ENCODE measurements at places on chromosomes 7 and 10. TPM values are rescaled to one million over a fixed set of nuclear protein-coding genes. Genes with fewer than 3 reads are reported as not detected.

The LLCFC1 gene
- total RNA-seq, result not detected

DNA sequence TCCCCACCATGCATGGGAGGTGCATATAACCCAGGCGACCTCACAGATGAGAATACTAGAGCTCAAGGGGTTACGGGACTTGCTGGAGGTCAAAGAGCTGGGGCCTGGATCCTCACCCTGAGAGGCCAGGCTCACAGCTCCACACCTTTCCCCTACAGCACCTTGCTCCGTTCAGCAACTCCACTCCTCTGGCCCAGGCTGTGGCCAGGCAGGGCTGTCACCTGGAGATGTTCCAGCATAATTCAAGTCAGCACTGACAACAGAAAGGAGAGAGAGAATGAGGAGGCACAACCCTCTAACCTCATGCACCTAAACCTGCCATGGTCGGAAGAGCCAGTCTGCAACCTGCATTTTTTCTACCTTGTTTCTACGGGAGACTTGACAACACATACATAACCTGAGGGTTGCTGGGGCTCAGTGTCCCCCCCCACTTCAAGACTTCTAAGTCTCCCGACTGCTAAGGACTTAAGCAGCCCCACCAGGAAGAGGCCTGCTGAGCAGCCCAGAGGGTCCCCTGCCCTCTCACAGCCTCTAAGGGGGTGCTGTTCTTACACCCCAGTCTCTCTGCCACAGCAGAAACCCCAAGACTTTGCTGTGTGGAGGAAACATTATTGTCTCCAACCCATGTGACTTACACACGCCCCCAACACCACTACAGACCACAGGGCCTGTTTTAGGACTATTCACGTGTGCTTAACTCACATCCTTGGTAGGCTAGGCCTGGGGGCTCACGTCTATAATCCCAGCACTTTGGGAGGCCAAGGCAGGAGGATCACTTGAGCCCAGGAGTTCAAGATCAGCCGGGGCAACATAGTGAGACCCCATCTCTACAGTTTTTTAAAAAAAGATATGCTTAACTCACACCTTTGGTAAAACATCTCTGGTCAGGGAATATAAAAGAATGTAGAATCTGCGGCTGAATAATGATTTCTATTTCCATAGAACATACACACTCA is 175.6 kb downstream of the FAM107B start:
- H3K36me3 ChIP-seq, result no peaks in the 10 kb centered on the region
- no peak for DNase-seq
- H3K4me3 ChIP-seq, result no peak overlapping the region
- H3K27ac ChIP-seq, result no peak overlapping the region

DNA sequence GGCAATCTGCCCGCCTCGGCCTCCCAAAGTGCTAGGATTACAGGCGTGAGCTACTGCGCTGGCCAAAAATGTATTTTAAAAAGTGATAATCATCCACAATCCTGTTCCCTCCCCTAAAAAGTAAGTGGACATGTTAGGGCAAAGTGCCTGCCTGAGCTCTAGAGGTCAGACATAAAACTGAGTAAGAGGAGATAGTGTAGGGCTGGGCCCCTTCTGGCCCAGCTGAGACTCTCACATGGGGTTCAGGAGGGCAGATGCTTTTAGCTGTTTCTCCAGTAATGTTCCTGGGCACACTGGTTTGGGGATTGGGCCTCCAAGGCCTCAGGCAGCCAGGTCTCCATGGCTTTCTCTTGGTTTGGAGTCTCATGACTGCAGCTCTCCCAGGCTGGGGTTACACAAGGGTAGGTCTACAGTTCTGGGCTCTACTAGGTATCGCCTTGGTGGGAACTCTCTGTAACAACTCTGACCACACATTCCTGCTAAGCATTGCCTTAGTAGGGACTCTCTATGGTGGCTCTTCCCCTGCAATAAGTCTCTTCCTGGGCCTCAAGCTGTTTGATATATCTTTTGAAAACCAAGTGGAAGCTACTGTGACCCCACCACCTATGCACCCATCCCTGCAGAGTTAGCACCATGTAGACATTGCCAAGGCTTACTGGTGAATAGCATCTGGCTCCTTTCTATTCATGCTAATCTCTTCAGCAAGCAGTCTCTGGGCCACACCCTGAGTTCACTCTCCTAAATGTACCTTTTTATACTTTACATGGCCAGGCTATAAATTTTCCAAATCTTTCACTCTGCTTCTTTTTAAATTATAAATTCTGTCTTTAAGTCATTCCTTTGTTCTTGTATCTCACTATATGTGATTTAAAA is 6.9 kb upstream of the NUDCD3 start:
- DNase-seq, result no peak
- no peaks in the 10 kb centered on the region for H3K36me3 ChIP-seq
- no peaks in the 10 kb centered on the region for H3K4me1 ChIP-seq
- no peak overlapping the region for H3K4me3 ChIP-seq
- H3K27ac ChIP-seq, result no peak overlapping the region
- H3K27me3 ChIP-seq, result no peaks in the 10 kb centered on the region

DNA sequence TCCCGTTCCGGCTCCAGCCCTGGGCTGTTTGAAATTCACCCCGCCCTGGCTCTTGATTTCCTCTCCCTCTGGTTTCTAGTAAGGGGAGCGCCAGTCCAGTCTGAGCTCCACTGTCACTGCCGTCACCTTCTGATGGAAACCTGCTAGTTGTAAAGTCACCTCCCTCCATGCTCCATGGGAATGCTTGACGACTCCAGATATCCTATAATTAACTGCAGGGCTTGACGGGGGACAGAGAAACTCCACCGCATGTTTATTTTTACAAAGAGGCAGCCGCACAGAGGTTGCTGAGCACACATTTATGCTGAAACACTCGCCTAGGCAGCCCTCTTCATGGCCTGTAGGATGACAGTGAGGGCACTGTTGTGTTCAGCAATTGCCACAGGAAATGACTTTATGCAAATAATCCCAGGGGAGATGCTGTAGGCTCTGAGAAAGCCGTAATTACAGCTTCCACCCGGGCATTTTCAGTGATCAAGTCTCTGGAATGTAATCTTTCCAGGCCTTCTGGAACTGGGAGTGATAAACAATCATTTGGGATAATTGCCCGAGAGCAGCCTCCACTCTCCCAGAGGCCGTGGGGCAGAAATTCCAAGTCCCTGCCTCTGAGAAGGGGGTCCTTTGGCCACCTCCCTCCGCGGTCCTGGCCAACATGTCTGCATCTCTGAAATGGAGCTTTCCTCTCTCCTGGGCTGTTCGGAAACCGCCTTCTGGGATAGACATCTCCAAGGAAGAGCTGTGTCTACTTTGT is 300.5 kb downstream of the KLF6 start:
- no peak for DNase-seq
- peaks cover 28% of the 10 kb centered on the region for H3K4me1 ChIP-seq

DNA sequence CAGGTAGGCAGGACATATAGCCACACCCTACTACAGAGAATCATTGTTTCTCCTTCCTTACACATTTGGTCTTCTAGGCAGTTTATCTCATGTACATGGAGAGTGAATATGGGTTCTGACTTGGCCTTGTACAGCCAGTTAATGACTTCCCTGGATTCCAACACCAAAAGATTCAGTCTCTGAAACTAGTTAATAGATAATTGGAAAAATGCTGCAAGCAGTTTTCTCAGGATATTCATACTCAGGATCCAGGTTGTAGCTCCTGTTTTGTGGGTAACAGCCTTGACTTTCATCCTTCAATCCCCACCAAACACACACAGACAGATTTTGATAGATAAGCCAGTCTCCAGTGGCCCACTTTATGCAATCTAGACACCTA is 690.2 kb downstream of the NRG3 start:
- H3K27me3 ChIP-seq, result no peaks in the 10 kb centered on the region
- H3K4me1 ChIP-seq, result no peaks in the 10 kb centered on the region
- DNase-seq, result no peak
- no peak overlapping the region for H3K27ac ChIP-seq
- no peaks in the 10 kb centered on the region for H3K36me3 ChIP-seq

The GIMAP6 gene
- total RNA-seq, result 23.5 TPM

The CRYGN gene
- 1.4 TPM for total RNA-seq

- no peak for DNase-seq
- H3K4me3 ChIP-seq, result no peak overlapping the region
- no peak overlapping the region for H3K27ac ChIP-seq
- no peaks in the 10 kb centered on the region for H3K4me1 ChIP-seq
These were observed 70.2 kb downstream of the LRGUK start for GRCh38 chr7:134197345-134197744.

The AKR1C4 gene
- total RNA-seq, result not detected

DNA sequence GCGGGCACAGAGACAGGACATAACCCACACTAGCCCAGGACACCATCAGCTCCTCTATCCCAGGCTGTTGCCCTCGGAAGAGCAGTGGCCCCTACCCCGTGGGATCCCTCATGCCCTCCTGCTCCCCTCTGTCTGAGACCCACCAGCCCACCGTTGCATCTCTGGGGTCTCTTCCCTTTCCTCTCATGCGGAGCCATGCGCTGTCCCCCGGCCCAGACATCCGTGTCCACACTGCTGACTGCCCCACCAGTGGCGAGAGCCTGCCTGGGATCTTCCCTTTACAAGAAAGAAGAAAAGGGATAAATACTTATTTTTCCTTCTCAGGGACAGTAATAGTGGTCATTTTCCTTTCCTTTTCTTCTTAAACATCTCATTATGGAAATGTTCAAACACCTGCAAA is 115.4 kb downstream of the WDR37 start:
- peak; percentile 21 for DNase-seq
- no peak overlapping the region for H3K4me3 ChIP-seq
- no peaks in the 10 kb centered on the region for H3K36me3 ChIP-seq
- no peaks in the 10 kb centered on the region for H3K27me3 ChIP-seq
- no peak overlapping the region for H3K27ac ChIP-seq

- no peaks in the 10 kb centered on the region for H3K4me1 ChIP-seq
- H3K4me3 ChIP-seq, result no peak overlapping the region
- H3K27me3 ChIP-seq, result no peaks in the 10 kb centered on the region
- DNase-seq, result no peak
- no peaks in the 10 kb centered on the region for H3K36me3 ChIP-seq
These were observed 21.8 kb downstream of the MRPS24 start for GRCh38 chr7:43847496-43847895.

GRCh38 chr10:317271-317769 is 182.1 kb downstream of the ZMYND11 start:
- no peak for DNase-seq
- H3K27me3 ChIP-seq, result no peaks in the 10 kb centered on the region
- peaks cover 16% of the 10 kb centered on the region for H3K36me3 ChIP-seq
- H3K27ac ChIP-seq, result no peak overlapping the region

GRCh38 chr7:7102906-7103305 is 79.4 kb upstream of the C1GALT1 start:
- DNase-seq, result no peak
- no peak overlapping the region for H3K4me3 ChIP-seq
- H3K36me3 ChIP-seq, result no peaks in the 10 kb centered on the region

- no peak for DNase-seq
- H3K27me3 ChIP-seq, result no peaks in the 10 kb centered on the region
- no peaks in the 10 kb centered on the region for H3K36me3 ChIP-seq
- peaks cover 17% of the 10 kb centered on the region for H3K4me1 ChIP-seq
These were observed 86.6 kb downstream of the NRBF2 start for GRCh38 chr10:63219749-63220148.

GRCh38 chr7:134440067-134440466 is 18.8 kb downstream of the AKR1B1 start:
- H3K27me3 ChIP-seq, result no peaks in the 10 kb centered on the region
- no peak for DNase-seq
- no peak overlapping the region for H3K27ac ChIP-seq
- H3K4me1 ChIP-seq, result no peaks in the 10 kb centered on the region
- no peak overlapping the region for H3K4me3 ChIP-seq

DNA sequence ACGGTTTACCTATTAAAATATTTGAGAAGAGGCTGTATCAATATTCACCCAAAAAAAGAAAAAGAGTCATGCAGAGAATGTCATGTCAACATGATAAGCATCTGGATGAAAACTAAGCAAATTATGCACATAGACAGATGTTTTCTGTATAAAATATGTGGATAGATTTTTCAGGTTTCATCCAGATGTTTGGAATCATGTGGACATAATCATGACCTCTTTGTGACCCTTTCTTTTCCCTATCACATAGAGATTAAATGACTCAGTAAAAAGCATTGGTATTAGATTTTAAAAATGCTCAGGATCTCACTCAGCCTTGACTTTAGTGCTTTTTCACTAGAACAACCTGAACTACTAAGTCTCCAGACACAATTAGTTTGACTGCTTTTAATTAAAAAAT is 90.0 kb downstream of the FOXP2 start:
- no peak overlapping the region for H3K4me3 ChIP-seq
- no peaks in the 10 kb centered on the region for H3K27me3 ChIP-seq
- no peak for DNase-seq
- H3K27ac ChIP-seq, result no peak overlapping the region

DNA sequence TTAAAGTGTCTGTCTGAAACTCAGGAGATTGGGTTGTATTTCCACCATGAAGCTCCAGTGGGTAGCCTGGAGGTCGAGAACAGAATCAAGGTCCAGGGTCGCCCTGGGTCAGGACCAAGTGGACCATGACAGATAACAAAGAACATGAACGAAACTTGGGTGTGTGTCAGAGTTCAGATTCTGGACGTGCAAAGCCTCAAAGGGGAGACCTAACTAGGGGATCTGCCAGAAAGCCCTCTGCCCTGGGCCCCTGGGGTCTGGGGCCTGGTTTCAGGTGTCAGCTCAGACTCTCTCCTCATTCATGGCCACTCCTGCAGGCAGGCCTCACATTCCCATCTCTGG is 1.6 kb downstream of the RASSF4 start:
- DNase-seq, result no peak
- H3K27ac ChIP-seq, result peak overlapping the region; percentile 93
- H3K4me3 ChIP-seq, result peak overlapping the region; percentile 65
- no peaks in the 10 kb centered on the region for H3K27me3 ChIP-seq

The CCDC172 gene
- not detected for total RNA-seq

DNA sequence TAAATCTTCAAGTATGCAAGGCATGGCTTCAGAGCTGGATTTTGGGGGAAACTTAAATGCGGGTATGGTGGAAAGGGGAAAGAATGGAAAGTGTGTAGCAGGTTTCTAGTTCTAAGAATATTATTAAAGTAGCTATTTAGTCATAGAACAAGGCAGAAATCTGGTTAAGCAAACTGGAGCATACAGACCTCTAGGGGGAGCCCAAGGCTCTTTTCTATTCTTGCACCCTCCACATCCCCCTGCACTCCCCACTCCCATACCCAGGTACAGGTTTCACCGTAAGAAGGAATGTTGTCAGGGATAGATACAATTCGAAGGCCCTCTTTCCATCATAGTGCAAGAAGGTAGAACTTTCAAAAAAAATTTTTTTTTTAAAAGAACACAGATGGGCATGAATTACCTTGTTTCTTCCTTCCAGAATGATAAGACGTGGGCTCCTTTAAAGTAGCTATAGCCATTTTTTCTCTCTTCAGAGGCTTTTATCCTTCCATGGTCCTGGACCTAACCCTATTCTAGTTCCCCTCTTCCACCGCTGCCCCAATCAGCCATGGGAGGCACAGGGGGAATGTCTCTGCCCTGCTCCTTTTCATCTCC is 41.5 kb upstream of the SMIM30 start:
- no peak overlapping the region for H3K27ac ChIP-seq
- DNase-seq, result no peak
- no peak overlapping the region for H3K4me3 ChIP-seq
- no peaks in the 10 kb centered on the region for H3K36me3 ChIP-seq
- H3K27me3 ChIP-seq, result no peaks in the 10 kb centered on the region

GRCh38 chr10:90484518-90484917 is 373.3 kb downstream of the HTR7 start:
- no peak overlapping the region for H3K27ac ChIP-seq
- H3K36me3 ChIP-seq, result no peaks in the 10 kb centered on the region
- no peaks in the 10 kb centered on the region for H3K4me1 ChIP-seq
- H3K4me3 ChIP-seq, result no peak overlapping the region

GRCh38 chr7:43248961-43249822 is 136.7 kb downstream of the HECW1 start:
- no peaks in the 10 kb centered on the region for H3K27me3 ChIP-seq
- H3K36me3 ChIP-seq, result no peaks in the 10 kb centered on the region
- H3K27ac ChIP-seq, result peak overlapping the region; percentile 32
